ENCODE measurements at places on chromosomes 5 and 9.

GRCh38 chr9:121038804-121039203 is 11.3 kb downstream of the C5 start:
- DNase-seq, result no peak

DNA sequence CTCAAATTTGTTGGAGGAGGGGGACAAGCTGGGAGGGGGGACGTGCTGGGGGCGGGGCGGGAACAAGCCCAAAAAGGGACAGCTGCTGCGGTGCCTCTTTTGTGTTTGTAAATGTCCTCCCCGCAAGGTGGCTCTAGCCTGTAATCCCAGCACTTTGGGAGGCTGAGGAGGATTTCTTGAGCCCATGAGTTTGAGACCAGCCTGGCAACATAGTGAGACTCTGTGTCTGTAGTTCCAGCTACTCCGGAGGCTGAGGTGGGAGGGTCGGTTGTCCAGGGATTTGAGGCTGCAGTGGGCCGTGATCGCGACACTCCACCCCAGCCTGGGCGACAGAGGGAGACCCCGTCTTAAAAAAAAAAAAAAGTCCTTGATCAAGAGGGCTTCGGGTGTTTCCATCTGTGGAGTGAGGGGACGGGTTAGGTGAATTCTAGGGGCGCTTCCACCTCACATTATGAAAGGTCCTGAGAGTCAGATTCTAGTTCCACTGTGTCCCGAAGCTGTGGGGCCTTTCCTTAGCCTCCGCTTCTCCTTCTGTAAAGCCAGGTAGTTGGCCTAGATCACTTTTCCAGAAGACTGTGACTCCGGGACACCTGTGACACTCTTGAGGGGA is 779 bp upstream of the CTNNA1 start:
- no peak for DNase-seq

GRCh38 chr5:2217219-2217618 is 334.5 kb upstream of the IRX4 start:
- DNase-seq, result no peak

DNA sequence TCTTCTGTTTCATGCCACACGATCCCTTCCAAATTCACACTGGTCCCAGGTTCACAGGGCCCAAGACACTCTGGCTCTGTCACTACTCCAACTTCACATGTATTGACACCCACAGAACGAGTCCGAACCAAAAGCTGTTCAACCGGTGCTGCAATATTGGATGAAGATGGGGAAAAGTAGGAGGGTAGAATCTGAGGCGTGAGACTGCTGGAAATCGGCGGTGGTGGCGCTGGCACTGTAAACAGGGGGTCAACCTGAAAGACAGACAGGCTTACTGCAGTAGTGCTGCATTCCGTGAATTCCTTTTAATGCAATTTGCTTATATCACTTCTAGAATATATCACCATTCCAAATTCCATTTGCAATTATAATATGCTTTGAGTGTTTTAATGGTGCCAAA is 45.4 kb downstream of the ZNF608 start:
- no peak for DNase-seq

- DNase-seq, result no peak
Observed at GRCh38 chr5:150781706-150782614, 3.4 kb downstream of the SMIM3 start.

DNA sequence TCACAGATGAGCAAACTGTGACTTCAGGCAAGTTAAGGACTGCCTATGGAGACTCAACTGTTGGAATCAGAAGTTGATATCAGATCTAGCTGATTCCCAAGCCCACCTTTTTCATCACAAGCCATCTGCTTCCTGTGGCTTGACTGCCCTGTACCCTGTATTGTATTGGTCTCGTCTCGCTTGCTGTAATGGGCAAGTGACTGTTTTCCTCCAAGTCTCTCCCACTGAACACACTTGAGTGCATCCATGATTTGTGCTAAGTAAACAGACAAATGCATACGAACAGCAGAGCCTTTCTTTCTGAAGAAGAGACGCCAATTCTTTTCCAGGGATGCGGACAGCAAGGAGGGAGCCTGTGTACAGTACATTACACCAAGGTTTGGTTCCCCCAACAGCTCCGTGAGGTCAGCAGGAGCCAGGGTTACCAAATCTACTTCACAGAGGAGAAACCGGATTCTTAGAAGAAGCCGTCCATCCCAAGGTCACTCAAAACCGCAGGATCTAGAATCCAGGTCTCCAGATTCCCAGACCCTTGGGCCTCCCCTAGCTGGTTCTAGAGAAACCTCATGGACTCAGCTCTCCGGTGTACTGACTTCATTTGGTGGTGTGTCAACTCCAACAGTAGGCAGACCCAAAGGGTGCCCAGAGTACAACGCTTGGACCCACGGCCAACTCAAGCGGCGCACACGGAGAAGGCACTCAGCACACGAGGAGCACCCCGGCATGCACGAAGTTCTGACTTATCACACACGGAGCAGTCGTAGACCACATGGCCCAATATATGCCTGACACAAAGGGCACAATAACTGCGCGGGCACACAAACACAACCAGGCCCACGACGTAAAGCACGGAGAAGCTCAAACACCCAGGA is 1.1 kb downstream of the BAG1 start:
- no peak for DNase-seq

GRCh38 chr9:16532681-16533450 is 337.6 kb downstream of the BNC2 start:
- DNase-seq, result no peak

- DNase-seq, result peak; percentile 27
Observed at GRCh38 chr9:38160613-38161215, 91.7 kb upstream of the SHB start.

DNA sequence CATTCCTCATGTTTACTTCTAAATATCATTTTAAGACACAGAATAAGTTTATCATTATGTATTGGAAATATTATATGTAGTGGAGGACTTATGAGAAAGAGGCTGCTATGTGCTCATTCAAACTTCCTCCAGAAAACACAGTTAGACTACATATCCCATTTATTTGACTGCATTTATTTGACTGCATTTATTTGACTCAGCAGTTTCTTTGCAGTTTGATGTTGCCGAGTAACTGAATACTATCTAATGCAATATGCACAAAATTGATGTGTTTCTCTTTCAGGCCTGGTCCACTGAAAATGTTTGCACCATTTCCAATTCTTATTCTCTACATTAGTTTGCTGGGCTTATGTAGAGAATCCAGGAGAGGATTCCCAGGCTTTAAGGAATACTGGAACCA is 89.9 kb upstream of the FBN2 start:
- DNase-seq, result no peak

DNA sequence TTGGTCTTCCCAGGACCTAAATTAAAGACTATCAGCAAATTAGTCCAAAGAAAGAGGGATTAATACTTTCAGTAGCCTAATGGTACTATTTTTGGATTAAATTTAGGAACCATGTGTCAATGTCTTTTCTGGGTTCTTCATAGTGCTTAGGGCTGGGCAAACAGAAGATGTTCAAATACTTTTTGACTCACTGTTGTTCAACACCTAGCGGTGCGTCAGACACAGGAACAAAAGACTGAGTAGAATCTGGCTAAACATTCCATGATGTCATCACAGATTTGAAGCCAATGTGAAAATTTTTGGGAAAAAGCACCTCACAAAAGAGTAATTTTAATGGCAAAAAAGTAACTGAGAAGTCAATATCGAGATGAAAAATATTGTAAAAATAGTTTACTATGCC is 544.4 kb downstream of the EFNA5 start:
- no peak for DNase-seq

DNA sequence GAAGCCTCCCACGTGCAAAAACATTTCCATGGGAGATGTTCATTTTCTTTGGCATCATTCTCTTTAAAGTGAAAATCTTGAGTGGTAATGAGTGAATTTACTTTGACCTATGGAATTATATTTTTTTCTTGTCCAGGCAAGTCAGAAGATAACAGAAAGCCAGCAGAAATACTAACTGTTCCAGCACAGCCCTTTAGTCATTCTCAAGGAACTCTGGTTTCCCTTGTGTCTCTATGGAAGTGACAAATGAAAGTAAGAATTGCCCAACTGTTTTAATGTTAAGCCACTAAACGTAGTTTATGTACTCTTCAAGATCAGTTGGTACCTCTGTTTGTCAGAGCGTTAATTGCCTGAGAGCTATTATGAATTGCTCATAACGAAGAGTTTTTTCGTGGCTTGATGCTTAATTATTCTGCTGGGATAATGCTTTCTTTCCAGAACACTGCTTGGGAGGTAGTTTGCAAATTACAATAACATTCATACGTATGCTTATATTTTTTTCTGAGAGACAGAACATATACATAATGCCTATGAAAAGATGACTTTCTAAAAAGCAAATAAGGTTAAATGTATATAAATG is 84.5 kb upstream of the CER1 start:
- DNase-seq, result no peak

GRCh38 chr5:16750445-16750844 is 133.6 kb upstream of the RETREG1 start:
- no peak for DNase-seq

DNA sequence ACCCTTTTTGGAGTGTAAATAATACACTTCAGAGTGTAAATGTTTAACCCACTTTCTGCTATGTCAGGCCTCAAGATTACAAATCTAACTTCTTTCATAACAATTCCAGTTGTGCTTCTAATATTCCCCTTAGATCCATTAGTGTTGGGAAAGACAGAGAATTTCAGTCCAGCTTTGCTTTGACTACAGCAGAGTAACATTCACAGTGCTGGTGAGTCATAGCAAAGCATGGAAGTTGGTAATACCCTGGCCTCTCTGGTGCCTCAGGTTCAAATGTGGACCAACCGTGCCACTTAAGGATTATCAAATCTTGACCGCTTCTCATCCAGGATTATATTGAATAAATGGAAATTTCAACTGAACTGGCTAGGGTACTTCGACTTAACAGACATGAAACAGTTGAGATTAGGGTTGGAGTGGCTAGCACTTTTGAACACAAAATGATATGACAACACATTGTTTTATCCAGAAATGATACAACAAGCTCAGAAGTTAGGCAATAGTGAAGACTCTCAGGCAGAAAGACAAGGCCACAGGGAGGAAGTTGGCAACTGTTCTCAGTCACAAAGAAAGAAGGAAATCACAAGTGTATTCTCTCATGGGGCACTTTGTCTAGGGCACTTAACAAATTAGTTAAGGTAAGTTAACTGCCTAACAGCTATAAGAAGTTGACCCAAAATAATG is 24.4 kb upstream of the RASA1 start:
- no peak for DNase-seq

GRCh38 chr5:134086225-134086942 is 28.1 kb upstream of the TCF7 start:
- no peak for DNase-seq

GRCh38 chr5:53971131-53971530 is 339.2 kb downstream of the ARL15 start:
- DNase-seq, result no peak

DNA sequence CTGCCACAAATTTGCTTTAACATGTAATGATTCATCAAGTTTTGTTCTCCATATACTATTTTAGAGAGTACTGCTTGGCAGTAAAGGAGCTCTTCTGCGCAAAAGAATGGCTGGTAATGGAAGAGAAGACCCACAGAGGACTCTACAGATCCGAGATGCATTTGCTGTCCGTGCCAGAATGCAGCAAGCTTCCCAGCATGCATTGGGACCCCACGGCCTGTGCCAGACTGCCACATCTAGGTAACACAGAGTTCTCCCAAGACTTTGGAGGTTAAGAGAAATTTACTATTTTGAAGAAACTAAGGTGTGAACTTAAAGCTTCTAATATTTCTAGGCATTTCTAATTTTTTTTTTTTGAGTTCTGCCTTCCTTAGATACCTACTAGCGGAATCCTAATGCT is 107.1 kb downstream of the MUSK start:
- no peak for DNase-seq

DNA sequence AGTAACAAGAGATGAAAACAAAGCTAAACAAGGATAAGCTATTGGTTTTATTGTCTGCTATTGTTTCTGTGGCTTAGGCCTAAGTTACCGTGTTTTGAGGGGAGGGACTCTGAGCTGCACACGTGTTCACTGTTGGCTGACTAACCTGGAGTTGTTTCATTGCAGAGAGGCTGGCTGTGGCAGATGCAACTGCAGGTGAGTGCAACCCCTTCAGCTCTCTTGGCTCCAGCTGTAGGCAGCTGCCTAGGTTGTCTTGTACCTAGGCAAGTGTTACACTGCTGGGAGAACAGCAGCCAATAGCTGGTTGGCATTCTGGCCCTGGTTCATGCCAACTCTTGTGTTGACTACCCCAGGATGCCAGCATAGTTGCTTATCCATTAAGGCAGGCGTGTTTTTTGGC is 17.6 kb upstream of the MATR3 start:
- no peak for DNase-seq

DNA sequence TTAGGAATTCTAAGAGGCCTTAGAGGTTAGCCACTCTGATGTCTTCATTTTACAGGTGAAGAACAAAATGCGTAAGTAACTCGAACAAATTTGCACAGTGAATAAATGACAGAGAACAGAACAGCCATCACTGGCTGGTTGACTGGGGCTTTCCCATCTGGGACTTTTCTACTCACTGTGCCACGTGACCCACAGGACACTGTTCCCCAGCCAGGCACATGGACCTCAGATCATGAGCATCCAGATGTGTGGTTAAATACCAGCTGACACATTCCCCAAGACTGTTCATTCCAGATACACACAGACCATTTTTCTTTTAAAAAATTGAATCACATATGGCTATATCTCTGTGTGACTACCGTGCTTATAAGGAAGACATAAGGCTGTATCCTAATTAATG is 25.8 kb upstream of the MED10 start:
- DNase-seq, result no peak

DNA sequence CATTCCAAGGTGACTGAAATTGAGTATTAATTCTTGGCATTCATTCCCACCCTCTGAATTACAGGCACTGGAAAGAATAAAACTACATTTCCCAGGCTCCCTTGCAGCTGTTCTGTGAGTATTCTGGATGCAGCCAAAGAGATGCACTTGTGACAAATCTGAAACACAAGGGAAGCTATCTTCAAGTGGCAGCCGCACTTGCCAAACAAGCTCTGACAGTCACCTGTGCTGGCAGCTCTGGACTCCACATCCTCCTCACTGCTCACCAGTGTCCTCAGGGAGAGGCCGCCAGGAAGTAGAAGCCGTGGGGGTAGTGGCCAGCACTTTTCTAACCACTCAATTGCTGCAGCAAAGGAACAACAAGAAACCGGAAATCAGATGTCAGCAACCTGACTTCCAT is 275.0 kb downstream of the NR2F1-AS1 start:
- no peak for DNase-seq

DNA sequence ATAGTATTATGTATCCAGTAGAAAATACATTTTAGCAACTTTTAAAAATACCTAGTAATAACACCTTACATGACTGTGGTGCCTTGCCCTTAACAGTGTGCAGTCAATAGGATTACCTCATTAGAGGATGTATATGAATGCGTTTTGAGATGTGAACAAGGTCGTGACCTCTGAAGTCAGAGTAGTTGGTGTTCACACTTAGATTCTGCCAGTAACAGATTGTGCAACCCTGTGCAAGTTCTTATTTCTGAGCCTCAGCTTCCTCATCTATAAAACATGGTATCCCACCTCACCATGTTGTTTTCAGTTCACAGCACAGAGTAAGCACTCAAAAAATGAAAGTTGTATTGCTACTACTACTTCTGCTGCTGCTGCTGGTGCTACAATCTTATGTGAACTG is 347.3 kb downstream of the KDM4C start:
- no peak for DNase-seq
